Gastroesophageal sphincter (tissue), 4 donors: ENCODE measurements at places on chromosomes 1 and 21.

DNA sequence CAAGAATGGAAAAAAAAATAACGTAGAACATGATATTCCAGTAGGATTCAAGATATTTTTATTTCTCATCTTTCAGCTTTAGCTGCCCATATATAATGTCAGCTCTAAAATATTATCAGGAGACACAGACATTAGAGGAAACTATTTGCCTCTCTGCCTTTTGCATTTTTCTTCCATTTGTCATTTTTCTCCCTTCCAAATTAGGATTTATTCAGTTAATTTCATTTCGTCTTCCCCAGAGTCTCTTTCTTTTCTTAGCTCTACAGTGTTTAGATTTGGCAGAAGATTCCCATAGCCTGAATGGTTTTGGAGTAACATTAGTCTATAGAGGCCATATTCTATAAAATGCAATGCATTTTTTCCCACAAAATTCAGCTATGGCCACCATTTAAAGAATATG is 5.1 kb upstream of the ENAH start:
- peaks cover 39% of the 10 kb centered on the region for H3K4me1 ChIP-seq
- no peak overlapping the region for H3K4me3 ChIP-seq
- H3K36me3 ChIP-seq: no peaks in the 10 kb centered on the region
- peak overlapping the region; percentile 99 for H3K27ac ChIP-seq

DNA sequence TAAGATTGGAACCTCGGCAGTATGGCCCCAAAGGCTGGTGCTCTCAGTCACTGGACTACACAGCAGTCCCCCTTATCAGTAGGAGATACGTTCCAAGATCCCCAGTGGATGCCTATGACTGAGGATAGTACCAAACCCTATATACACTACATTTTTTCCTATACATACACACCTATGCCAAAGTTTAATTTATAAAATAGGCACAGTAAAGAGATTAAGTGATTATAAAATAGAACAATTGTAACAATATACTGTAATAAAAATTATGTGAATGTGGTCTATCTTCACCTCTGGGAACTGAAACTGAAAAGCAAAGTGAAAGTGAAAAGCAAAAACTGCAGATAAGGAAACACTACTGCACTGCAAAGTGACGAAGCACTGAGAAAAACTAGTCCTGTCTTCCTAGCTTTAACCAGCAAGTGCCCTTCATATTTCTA is 96.8 kb downstream of the INTS7 start:
- H3K27ac ChIP-seq: no peak overlapping the region
- no peaks in the 10 kb centered on the region for H3K27me3 ChIP-seq
- no peaks in the 10 kb centered on the region for H3K4me1 ChIP-seq
- ATAC-seq: no peak
- no peaks in the 10 kb centered on the region for H3K36me3 ChIP-seq

GRCh38 chr21:16624479-16625118 is 888.2 kb upstream of the CXADR start:
- no peaks in the 10 kb centered on the region for H3K36me3 ChIP-seq
- no peak overlapping the region for H3K27ac ChIP-seq
- ATAC-seq: no peak
- no peaks in the 10 kb centered on the region for H3K4me1 ChIP-seq

DNA sequence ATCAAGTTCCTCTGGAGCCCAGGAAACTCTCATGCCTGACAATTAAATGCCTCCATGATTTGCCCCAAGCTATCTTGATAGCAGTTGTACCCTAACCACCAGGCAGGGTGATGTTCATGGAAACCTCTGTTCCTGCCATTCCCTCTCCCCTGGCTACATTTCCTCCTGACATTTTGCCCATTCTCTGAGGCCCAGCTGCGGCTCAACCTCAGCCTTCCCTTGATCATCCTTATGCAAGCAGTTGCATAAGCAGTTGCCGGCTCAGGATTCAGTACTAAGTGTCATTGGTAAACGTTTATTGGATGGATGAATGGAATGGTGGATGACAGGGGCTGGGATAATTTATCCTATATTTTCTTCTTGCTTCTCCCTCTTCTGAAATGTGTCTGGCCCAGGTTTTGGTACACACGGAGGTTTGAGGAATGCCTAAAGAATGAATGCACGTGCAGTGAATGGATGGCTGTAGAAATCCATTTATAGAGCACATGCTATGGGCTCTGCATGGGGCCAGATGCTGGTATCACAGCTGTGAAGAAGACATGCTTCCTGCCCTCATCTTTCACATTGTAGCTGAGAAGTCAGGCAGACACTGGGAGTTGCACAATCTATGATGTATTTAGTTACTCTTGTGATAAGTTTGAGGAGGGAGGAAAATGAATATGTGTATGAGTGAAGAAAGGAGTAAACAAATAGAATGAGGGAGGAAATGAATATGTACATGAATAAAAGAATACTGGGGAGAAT is 261.8 kb downstream of the FOXD2 start:
- H3K27ac ChIP-seq: no peak overlapping the region
- no peak overlapping the region for H3K4me3 ChIP-seq
- no peak for ATAC-seq
- no peaks in the 10 kb centered on the region for H3K36me3 ChIP-seq
- peaks cover 22% of the 10 kb centered on the region for H3K4me1 ChIP-seq

DNA sequence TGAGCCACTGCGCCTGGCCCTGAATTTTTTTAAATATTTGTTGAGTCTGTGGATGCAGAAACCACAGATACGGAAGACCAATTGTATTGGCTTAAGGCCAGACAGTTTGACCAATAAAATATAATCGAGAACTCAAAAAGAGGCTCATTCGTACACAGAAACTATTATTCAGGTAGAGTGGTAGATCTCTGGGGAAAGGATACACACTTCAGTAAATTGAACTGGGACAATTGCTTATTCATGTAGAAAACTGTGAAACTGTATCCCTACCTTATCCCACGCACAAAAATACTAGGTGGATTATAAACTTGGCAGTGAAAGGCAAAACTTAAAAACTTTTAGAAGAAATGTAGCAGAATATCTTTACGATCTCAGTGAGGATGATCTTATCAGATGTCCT is 25.0 kb upstream of the SHE start:
- H3K4me1 ChIP-seq: no peaks in the 10 kb centered on the region
- no peak overlapping the region for H3K27ac ChIP-seq
- no peaks in the 10 kb centered on the region for H3K36me3 ChIP-seq

- no peak overlapping the region for H3K4me3 ChIP-seq
- no peak for ATAC-seq
These were observed 925 bp downstream of the TNNI1 start for GRCh38 chr1:201420608-201421002.

GRCh38 chr1:194225821-194226220 is 1039.4 kb upstream of the B3GALT2 start:
- ATAC-seq: no peak
- H3K27me3 ChIP-seq: no peaks in the 10 kb centered on the region
- H3K36me3 ChIP-seq: no peaks in the 10 kb centered on the region
- H3K4me1 ChIP-seq: no peaks in the 10 kb centered on the region
- H3K4me3 ChIP-seq: no peak overlapping the region

- H3K4me1 ChIP-seq: no peaks in the 10 kb centered on the region
- no peak for ATAC-seq
- H3K4me3 ChIP-seq: no peak overlapping the region
- H3K27me3 ChIP-seq: peaks cover 55% of the 10 kb centered on the region
- H3K36me3 ChIP-seq: no peaks in the 10 kb centered on the region
- H3K27ac ChIP-seq: no peak overlapping the region
These were observed 90.1 kb upstream of the SIM2 start for GRCh38 chr21:36608897-36609225.

- H3K4me1 ChIP-seq: no peaks in the 10 kb centered on the region
- H3K27me3 ChIP-seq: no peaks in the 10 kb centered on the region
- no peaks in the 10 kb centered on the region for H3K36me3 ChIP-seq
- no peak within 1 kb of the TSS for H3K27ac ChIP-seq
- ATAC-seq: no peak
- H3K4me3 ChIP-seq: no peak within 1 kb of the TSS
These were observed at the start of gene CFHR5 for GRCh38 chr1:196977278-196977677. CFHR5 (plus strand) TSS chr1:196977556; CDS start chr1:196977665, 109 bp downstream.

DNA sequence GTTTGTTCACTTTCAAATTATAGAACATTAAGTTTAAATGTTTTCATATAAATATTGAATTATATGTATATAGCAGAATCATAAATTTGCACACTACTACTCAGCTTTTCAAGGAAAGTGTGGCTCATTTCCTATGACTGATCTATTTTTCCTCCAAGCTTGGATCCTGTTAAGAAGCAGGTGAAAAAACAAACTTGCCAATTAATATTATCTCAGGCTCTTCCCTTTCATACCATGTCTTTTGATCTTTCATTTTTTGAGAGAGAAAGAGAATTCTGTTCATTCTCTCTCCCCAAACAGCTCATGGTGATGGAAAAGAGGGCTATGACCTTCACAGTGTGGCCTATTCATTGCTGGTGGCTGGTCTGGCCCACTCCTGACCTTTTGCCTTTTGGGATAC is 43.7 kb downstream of the SEC16B start:
- no peak for ATAC-seq
- no peaks in the 10 kb centered on the region for H3K27me3 ChIP-seq
- H3K27ac ChIP-seq: no peak overlapping the region
- H3K4me1 ChIP-seq: no peaks in the 10 kb centered on the region

- peaks cover 3% of the 10 kb centered on the region for H3K4me1 ChIP-seq
- H3K36me3 ChIP-seq: peaks cover 10% of the 10 kb centered on the region
- ATAC-seq: no peak
- no peak overlapping the region for H3K27ac ChIP-seq
- H3K27me3 ChIP-seq: no peaks in the 10 kb centered on the region
These were observed 52.0 kb downstream of the KIF21B start for GRCh38 chr1:200971428-200971903.

DNA sequence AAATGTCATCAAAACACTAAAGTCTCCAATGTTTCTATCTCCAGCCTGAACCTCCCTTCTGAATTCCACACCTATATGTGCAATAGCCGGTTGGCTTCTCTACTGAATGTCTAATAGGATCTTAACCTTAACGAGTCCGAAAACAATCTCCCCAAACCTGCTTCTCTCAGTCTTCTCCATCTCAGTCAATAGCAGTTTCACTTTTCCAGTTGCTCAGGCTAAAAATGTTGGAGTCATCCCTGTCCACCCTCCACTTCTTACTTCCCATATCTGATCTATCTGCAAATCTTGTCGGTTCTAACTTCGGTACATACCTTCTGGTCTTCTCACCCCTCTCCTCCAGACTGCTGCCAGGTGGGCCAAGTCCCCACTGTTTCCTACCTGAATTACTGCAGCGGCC is 25.5 kb upstream of the CITED4 start:
- H3K27ac ChIP-seq: no peak overlapping the region
- H3K4me3 ChIP-seq: no peak overlapping the region
- ATAC-seq: no peak
- no peaks in the 10 kb centered on the region for H3K36me3 ChIP-seq

DNA sequence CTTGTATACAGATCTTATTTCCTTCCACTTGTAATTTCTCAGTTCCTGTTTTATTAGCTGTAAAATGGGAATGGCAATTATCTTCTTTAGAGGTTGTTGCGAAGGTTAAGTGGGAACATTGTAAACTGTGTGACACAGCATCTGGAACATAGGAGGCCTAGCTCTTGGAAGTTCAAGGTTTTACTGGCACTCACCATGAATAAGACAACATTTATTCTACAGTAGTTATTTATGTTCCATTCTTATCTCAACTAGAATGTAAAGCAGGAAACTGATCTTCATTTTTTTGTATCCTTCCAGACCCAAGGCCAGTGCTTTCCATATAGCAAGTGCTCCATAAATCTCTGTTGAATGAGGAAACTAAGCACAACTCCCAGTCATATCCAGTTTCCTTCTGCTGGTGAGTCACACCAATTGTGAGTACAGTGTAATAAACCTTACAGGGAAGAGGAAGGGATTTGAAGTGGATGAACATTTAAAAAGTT is 1.4 kb downstream of the BCL10 start:
- peaks cover 68% of the 10 kb centered on the region for H3K4me1 ChIP-seq
- no peak overlapping the region for H3K27ac ChIP-seq
- peak overlapping the region; percentile 92 for H3K4me3 ChIP-seq
- H3K36me3 ChIP-seq: peaks cover under 1% of the 10 kb centered on the region

DNA sequence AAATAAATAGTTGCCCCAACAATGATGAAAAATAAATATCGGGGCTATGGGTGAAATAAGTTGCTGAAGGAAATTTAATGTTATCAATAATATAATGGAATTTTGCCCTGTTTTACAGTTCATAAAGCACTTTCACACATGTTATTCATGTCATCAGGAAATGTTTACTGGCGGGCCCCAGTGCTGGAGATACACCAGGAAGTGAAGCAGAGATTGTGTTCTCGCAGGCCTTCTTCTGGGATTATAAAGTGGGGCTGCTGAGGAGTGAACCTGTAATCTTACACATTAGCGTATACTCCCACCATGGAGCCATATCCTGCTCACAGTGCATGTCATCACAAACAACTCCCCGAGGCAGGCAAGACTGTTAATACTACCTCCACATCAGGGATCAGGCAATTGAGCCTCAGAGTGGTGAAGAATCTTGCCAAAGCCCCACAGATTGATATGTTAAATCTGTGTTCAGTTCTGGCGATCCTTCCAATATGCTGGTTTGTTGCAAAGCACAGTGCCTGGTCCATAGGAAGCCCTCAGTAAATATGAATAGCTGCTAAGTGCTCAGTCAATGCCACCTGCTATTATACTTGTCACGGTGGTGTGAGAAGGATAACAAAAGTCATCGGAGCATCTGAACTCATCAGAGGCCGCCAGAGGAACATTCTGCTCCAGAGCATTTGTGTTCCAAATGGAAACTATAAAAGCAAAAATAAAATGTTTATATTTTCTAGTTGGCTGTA is 104.4 kb upstream of the UBE2U start:
- H3K36me3 ChIP-seq: no peaks in the 10 kb centered on the region
- no peaks in the 10 kb centered on the region for H3K27me3 ChIP-seq
- no peak for ATAC-seq
- no peak overlapping the region for H3K4me3 ChIP-seq
- no peaks in the 10 kb centered on the region for H3K4me1 ChIP-seq
- no peak overlapping the region for H3K27ac ChIP-seq

DNA sequence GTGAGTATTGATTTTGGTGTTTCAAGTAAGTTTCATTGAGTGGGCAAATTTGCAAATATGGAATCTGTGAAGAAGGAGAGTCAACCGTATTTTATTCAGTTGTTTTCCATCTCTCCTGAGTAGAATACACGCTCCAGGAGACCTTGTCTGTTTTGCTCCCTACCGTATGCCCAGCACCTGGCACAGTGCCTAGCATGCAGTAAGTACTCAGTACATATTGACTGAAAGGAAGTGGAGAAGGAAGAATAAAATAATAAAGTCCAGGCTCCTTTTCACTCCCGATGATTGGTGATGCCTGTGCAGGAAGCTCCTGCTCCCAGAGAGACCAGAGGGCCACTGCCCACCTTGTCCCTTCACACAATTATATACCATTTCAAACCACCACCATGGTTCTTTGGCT is 59.4 kb upstream of the NEK2 start:
- H3K4me1 ChIP-seq: no peaks in the 10 kb centered on the region
- no peak overlapping the region for H3K27ac ChIP-seq
- ATAC-seq: no peak
